ENCODE measurements at places on chromosomes 5 and 9.

DNA sequence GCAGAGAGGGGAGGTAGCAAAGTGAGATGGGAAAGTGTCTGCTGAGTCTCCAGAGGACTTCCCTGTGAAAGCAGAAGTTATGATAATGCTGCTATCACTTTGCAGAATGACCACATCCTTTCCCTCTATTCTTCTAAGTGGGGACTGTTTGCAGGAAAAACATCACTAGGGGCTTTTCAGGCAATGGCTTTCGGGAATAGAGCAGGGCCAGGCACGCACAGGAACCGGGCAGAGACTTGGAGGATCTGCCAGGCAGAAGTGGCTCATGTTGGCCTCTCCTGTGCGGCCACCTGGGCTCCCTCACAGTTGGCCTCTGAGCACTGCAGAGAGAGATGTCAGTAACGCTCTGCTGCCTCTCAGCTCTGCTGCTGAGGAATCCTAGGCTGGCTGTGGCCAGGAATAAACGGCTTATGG is 214.7 kb downstream of the MAST4 start:
- DNase-seq = no peak

DNA sequence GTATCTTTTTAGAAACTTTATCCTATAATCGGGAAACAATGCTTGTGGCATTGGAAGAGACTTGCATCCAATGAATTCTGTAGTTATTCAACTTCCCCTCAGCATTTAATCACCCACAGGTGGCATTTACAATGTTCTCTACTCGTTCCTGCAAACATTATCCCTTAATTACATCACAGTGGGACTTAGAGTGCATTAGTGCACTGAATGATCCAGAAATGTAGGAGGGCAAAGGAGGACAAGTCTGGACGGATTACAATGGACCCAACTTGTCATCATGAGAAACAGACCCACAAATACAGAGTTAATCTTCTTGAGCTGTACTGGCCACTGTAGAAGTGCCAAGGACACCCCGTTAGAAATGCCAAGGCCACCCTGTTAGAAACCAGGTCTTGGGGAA is 129.1 kb downstream of the DOCK8 start:
- DNase-seq = no peak

- no peak for DNase-seq
Measured at GRCh38 chr9:98892288-98892687, 51.4 kb upstream of the COL15A1 start.

- no peak for DNase-seq
Measured at GRCh38 chr5:139178935-139179334, 19.2 kb downstream of the SIL1 start.
